ENCODE measurements at places on chromosomes 1 and 21.

DNA sequence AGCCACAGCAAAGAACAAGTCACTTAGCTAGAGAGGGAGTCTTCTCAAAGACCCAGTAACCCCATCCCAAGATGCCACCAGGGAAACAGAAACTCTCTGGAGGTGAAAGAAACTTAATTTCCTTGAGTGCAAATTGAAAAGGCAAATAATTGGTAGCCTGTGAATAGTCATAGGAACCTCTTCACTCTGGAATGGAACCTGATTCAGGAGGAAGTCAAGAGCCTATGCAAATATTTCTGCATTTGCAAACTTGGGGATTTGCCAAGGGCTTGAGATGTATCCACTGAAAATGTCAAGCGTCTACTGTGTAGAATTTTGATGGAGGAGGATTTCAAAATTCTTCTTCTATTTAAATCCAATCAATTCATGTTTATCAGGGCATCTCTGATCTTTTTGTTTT, 5.7 kb downstream of the HIVEP3 start:
- DNase-seq, result no peak

DNA sequence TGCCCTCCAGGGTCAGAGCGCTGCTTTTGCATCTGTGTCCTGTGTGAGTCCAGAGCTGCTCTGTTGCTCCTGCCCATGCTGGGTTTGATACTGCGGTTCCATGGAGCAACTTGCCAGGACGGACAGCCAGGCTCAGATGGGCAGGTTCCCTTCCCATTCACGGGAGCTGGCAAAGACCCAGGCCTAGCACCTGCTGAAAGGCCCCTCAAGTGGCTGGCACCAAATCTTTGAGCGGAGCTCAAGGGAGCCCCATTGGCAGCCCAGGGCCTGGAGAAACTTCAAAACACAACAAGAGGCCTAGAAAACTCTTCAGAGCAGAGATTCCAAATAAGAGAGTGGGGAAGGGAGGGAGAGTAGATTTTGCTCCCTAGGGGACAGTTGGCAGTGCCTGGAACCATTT, 97.2 kb downstream of the ACTL8 start:
- no peak for DNase-seq

- DNase-seq, result no peak
Measured at GRCh38 chr1:168751195-168751650, 22.2 kb upstream of the DPT start.

GRCh38 chr1:39214998-39215873, 10.7 kb downstream of the MACF1 start:
- peak; percentile 86 for DNase-seq

DNA sequence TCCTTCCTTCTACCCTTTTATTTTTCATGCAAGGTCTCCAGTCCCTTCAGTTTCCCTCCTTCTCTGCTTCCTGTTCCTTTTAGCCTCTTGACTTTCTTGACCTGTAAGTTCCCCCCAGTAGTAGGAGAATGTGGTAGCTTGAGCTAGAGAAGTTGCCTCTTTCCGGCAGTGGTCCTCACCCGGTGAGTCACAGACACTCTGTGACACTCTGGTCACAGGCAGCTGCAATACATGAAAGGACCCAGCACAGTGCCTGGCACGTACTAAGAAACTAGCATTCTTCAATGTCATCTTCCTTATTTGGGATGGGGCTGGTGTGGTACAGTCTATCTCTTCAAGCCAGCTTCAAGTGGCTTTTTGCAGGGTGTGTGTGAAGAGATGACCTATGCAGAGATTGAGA, 16.0 kb downstream of the PFKFB2 start:
- DNase-seq, result no peak

- no peak for DNase-seq
Measured at GRCh38 chr1:26345718-26346117, 8.2 kb downstream of the CRYBG2 start.

GRCh38 chr1:227753999-227754711, 18.9 kb downstream of the SNAP47 start:
- no peak for DNase-seq

- DNase-seq, result no peak
Measured at GRCh38 chr1:172208635-172209034, 211.8 kb upstream of the C1orf105 start.

DNA sequence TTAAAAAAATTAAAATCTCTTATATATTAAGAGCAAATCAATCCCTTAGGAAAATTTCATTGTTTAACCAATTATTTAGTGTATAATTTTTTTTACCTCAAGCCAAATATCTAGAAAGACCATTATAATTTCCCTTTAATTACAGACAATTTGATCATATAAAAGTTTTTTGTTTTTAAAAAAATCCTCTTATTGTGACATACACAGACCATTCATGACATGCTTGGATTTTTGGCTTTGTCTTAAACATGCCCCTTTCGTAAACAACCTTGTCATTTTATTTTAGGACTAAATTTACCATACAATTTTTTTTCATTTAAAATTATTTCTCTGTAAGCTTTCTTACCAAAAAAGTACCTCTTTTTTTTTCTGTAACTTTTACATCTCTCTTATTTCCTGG, 14.2 kb upstream of the CYP4B1 start:
- DNase-seq, result no peak

DNA sequence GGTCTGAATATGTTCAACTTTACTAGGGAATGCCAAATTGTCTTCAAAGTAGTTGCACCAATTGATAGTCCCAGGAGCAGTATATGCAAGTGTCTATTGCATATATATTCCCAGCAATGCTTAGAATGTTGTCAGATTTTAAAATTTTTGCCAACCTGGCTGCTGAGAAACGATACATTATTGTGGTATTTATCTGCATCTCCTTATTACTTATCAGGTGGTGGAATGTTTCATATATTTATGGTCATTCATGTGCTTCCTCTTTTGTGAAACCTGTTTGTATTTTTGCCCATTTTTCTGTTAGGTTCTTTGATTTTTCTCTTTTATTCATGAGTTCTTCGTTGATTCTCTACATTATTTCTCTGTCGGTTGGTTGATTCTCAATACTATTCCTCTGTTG, 39.5 kb downstream of the COLGALT2 start:
- DNase-seq, result no peak

GRCh38 chr1:91884459-91885212, 1.3 kb downstream of the TGFBR3 start:
- no peak for DNase-seq

GRCh38 chr1:35619237-35620121, 21.8 kb downstream of the PSMB2 start:
- DNase-seq, result peak; percentile 4

GRCh38 chr1:44270686-44271628, 57.7 kb downstream of the DMAP1 start:
- DNase-seq, result no peak

DNA sequence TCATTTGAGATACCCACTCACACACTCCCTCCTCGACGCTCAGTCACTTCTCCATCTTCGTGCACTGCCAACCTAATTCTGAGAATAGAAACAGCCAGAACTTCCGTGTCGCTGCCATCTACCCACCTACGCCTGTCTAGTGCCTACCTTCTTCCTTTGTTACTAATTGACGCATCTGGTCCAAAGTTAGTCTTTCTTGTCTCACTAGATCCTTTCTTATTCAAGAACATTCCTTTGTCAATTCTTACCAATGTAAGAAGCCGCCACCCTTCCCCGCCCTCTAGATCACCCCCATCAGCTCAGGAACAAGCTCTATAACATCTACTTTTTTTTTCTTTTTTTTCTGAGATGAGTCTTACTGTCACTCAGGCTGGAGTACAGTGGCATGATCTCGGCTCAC, 3.7 kb downstream of the PADI6 start:
- DNase-seq, result no peak

- DNase-seq, result no peak
Measured at GRCh38 chr1:118298397-118298796, 113.4 kb upstream of the SPAG17 start.

DNA sequence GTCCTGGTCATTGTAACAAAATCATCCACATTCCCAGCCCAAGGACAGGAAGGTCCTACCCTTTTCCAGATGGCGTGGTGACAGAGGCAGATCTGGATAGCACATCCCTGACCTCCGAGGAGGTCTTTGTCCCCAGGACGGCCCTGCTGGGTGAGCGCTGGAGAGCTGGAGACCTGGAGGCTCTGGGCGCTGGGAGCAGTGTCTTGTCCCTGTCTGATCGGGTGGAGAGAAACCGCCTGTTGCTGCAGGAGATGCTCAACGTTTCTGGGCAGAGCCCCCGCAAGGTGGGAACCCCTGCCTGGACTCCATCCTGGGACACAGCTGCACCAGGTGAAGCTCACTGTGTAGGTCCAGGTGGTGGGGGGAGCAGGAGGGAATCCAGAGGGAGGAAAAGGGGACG, 4.1 kb downstream of the KIAA1614 start:
- DNase-seq, result no peak

- no peak for DNase-seq
Measured at GRCh38 chr1:114008480-114008941, 29.2 kb downstream of the OLFML3 start.

- DNase-seq, result no peak
Measured at GRCh38 chr1:244614113-244614836, 38.7 kb upstream of the DESI2 start.

DNA sequence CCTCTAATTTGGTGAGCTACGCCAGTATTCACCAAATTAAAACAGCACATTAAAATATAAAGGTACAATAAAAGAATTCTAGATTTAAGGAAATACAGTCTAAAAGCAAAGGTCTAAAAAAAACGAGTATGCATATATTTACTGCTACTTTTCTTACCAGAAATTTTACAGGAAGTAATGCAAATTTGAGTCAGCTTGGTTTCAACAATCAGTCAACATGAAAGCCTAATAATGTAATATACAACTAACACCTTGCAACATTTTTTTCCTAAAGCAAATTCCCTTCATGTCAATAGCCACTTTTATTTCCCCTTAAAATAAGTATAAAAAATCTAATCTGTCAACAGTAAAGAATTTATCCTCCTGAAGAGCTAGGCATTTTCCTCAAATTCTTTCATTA, 11.9 kb downstream of the PTP4A2 start:
- no peak for DNase-seq

DNA sequence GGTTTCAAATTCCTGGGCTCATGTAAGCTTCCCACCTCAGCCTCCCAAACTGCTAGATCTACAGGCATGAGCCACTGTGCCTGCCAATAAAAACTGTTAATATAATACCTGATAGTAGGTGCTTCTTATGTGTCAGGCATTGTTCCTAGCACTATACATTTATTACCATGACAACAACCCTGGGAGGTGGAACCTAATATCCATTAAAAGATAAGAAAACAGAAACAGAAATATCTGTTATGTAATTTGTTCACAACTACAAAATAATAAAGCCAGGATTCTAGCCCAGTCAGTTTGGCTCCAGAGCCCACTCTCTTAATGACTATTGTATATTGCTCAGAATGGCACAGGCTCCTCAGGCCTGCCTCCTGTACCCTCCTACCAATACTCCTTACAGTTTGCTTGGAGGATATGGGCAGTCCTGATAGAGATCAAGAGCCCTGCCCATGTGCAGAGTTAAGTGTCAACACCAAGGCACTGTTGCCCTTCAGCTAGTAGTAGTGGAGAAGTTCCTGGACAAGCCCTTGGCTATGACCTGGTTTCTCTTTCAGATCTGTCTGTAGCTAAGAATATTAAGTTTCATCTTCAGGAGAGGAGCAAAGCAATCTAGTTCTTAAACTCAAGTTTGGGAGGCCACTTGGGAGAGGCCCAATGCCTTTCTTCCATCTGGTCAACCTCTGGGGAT, 22.4 kb downstream of the RPL5 start:
- DNase-seq, result no peak

DNA sequence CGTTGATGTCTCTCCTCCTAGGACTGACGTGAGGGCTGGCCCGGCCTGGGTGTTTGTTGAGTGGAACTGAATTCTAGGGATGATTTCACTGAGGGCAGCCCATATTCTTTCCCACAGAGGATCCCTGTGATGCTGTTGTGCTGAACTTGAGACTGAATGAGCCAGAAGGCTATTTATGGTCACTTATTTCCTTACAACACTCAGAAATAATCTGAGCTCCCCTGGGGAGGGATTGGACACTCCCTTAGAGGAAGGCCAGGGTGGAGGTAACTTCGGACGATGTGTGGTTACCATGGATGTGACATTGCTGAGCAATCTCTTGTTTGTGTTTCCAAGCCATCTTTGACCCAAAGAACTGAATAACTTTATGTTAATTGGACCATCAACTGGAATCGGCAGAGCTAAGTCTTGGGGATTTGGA, 5.1 kb upstream of the TMCO4 start:
- DNase-seq, result no peak

- no peak for DNase-seq
Measured at GRCh38 chr1:207501071-207501470, 5.1 kb downstream of the CR1 start.

GRCh38 chr1:246398126-246398813, 108.8 kb downstream of the SMYD3 start:
- DNase-seq, result no peak

DNA sequence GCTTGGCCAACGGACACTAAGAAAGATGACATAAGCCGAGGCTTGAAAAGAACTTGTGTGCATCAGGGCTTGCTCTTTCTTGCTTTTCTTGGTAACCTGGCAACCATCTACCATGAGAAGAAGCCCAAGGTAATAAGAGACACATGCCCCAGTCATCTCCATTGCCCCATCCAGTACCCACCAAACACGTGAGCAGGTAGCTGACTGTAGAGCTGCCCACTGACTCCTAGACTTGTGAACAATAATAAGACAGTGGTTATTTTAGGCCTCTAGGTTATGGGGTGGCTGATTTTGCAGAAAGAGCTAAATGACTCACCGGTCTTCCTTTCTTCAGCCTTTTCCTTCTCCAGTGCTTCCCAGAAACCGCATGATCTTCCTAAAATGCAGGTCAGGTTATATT, 105.0 kb upstream of the JUN start:
- DNase-seq, result no peak
